AG10803 (cell line): ENCODE measurements at places on chromosomes 7 and 10.
A peak's percentile ranks its signal among the peaks of the same experiment; 100 is the strongest.

- DNase-seq, result no peak
These were observed 79.7 kb upstream of the OGDHL start for GRCh38 chr10:49841615-49842332.

DNA sequence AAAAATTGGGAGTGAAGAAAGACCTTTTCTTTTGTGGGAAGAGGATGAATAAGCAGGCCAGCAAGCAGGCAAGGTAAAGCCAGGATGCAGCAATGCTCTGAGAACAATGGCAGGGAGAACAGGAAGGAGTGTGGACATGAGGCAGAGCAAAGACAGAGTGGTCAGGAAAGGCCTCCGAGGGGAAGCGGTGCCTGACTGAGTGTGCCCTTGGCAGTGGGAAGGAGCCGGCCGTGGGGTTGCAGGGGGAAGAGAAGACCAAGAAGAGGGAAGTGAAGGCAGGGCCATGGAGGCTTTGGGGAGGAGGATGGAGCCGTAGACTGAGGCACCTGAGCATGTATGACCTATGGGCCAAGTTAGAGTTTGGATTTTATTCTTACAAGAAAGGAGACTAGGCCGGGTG is 21.9 kb upstream of the ZNF212 start:
- DNase-seq, result no peak

DNA sequence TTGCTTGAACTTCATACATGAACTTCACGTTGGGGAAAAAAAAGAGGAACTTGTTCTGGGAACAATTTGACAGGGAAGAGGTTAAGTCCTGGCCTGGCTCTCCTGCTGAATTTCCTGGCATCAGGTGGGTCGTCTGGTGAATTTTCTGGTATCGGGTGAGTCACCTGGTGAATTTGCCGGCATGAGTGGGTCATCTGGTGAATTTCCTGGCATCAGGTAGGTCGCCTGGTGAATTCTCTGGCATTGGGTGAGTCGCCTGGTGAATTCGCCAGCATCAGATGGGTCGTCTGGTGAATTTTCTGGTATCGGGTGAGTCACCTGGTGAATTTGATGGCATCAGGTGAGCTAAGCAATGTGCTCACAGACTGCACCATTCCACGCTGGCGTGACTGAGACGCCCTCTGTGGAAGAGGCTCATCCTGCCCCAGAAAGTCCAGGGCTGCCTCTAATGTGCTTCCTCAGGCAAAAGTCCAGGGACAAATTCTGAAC is 255.4 kb downstream of the TCERG1L start:
- no peak for DNase-seq

- DNase-seq, result no peak
These were observed 54.6 kb downstream of the ARL4A start for GRCh38 chr7:12741951-12742575.

- DNase-seq, result no peak
These were observed 218.1 kb downstream of the CTNNA3 start for GRCh38 chr10:67477868-67478267.

GRCh38 chr10:18689498-18689897 is 30.3 kb downstream of the ARL5B start:
- peak; percentile 61 for DNase-seq

- no peak for DNase-seq
These were observed 151.5 kb upstream of the AOAH start for GRCh38 chr7:36875794-36876193.

DNA sequence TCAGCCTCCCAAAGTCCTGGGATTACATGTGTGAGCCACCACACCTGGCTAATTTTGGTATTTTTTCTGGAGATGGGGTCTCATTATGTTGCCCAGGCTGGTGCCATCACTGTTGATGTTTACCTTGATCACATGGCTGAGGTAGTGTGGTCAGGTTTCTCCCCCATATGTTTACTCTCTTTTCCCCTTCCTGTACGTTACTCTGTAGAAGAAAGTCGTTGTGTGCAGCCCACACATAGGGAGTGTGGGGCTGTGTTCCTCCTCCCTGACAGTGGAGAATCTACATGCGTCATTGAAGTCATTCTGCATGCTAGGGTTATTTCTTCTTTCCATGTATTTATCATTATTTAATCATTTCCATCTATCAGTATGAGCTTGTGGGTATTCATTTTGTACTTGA is 16.3 kb upstream of the ORAI2 start:
- no peak for DNase-seq

DNA sequence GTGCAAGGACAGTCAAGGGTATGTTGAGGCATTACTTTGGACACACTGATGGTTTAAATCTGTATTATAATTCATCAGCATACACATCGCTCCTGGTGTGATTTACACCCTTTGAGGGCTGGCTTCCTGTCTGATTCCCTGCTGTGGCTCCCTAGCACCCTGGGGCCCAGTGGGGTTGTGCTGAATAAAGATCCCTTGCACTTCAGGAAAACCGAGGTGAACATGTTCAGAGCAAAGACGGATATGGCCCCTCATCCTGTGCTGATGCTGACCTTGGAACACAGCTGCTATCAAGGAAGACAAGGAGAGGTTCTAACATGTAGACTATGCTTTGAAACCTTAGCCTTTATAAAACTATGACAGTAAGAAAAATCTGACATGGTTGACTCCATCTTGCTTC is 84.6 kb upstream of the UNC5B start:
- no peak for DNase-seq

GRCh38 chr10:77398558-77398957 is 239.1 kb downstream of the KCNMA1 start:
- no peak for DNase-seq
